Activated CD4-positive, alpha-beta T cell treated with anti-CD3 and anti-CD28 coated beads for 4 hours (primary cell): ENCODE measurements at places on chromosomes 4 and X.

GRCh38 chr4:83503974-83504373 lies 19.1 kb upstream of the ABRAXAS1 start:
- DNase-seq = peak; percentile 13

DNA sequence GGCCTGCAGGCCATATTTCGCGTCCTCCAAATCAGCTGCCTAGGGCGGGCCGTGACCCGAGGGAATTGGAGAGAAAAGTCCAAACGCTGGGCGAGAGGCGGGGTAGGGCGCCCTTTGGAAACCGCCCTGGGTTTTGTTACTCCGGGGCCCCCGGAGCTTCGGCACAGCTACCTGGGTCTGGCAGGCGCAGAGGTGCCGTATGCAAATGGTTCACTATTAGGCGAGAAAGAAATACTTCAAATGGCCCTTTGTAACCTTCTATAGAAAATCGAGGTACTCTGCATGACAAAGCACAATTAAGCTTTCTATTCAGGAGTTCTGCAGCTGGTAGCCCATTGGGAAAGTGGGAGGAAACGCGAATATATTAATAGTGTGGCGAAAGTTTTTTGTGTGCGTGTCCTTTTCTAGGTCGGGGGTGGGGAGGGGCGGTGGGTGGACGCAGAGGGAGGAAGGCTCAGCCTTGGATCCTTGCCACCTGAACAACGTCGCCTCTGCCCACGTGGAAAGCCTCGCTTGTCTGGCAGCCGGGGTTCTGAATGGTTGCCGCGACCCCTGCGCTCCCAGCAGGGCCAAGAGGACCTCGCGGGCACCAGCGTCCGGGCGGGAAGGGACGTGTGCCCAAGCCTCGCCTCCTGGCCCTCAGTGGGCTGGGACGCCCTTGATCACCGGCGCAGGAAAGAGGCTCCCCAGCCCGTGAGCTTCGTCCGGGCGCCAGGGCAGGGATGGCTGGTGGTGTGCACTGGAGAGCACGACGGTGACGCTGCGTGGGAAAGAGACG lies 9.5 kb downstream of the GSX2 start:
- DNase-seq = no peak

GRCh38 chrX:72271091-72271788 lies 5.8 kb downstream of the RPS4X start:
- no peak for DNase-seq

DNA sequence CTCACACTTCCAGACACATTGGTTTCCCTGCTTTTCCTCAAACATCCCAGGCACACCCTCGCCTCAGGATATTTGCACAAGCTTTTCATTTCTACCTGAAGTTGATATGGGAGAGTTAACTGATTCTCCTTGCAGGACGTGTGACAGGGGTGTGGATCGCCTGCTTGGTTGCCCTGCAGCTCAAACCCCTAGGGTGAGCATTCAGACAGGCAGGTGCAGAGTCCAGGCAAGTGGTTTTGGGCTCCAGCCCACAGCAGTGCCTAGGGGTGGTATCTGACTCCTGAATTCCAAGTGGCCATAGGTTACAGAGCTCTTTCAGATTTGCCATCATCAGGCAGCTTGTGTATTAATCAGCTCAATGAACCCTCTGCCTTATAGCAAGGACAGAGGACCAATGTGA lies 1104.2 kb upstream of the IGFBP7 start:
- DNase-seq = no peak

GRCh38 chr4:156390599-156391324 lies 437.1 kb upstream of the CTSO start:
- no peak for DNase-seq

- no peak for DNase-seq
These were observed 55.7 kb downstream of the PHOX2B start for GRCh38 chr4:41692717-41693345.

GRCh38 chr4:168637872-168638756 lies 141.3 kb downstream of the PALLD start:
- DNase-seq = no peak

GRCh38 chrX:84709987-84710386 lies 207.7 kb upstream of the HDX start:
- DNase-seq = no peak

- DNase-seq = no peak
These were observed 176.9 kb upstream of the PPP1R2C start for GRCh38 chrX:42954880-42955279.

DNA sequence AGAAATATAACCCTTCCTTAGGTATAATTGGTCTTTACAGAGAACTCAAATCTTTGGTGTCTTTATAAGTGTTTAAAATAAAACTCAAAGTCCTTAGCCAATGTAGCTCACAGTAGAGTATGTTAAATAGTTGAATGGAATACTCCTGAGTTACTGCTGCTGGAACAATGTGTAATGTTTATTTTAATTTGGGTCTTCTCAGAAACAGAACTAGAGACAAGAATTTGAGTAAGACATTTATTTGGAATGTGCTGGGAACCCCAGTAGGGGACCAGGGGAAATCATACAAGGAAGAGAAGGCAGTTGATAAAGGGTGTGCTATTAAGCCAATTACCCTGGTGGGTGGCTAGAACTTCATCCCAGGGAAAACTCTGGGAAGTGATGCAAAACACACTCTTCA lies 240.4 kb upstream of the LDB2 start:
- no peak for DNase-seq

DNA sequence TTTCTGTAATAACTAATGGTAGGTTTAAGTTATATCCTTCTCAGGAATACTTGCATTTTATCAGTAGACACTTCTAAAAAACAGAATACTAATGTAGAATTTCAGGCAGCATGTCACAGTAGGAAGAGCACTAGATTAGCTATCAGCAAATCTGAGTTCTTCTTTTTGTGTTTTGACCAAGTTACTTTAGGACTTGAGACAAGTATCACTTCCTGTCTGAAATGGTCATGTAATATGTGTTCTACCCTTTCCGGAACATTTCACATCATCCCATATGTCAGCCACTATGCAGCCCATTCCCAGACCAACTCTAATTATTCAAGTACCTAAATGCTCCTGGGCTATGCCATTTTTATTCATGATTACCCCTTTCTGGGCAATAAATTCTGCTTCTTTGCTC lies 401.8 kb upstream of the RPS6KA3 start:
- DNase-seq = no peak

GRCh38 chr4:10085386-10085785 lies 31.2 kb downstream of the WDR1 start:
- DNase-seq = no peak

GRCh38 chrX:104482757-104483156 lies 83.2 kb upstream of the IL1RAPL2 start:
- DNase-seq = no peak

DNA sequence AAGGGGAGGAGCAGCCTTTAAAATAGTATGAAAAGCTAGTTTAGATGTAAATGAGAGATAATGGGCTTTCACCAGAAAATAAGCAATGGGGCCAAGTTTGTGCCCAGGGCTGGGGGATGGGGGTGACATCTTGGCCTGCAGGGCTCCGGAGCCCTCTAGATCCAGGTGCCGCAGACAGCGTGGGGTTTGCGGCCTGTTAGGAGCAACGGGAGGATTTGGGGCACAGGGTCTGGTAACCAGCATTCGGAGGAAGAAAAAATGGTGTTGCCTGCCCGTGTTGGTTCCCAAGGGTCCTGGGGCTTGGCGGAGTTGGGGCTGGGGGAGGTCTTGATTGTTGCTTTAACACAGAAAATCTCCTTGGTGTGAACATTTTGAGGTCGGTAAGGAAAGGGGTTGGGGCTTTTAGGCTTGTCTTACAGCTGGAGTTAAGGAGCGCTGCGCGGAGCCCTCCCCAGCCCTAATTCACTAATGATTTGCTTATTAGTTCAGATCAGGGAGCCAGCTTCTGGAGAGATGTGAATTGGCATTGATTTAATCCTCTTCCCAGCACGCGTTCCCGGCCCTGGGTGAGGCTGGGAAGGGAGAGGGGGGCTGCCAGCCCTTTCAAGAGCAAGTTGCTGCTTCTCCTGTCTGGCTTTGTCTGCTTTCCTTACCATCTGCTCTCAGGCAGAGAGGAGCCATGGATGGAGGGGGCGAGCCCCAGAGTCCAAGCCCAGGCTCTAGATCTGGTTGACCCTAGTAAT lies 443.4 kb downstream of the BCOR start:
- no peak for DNase-seq

DNA sequence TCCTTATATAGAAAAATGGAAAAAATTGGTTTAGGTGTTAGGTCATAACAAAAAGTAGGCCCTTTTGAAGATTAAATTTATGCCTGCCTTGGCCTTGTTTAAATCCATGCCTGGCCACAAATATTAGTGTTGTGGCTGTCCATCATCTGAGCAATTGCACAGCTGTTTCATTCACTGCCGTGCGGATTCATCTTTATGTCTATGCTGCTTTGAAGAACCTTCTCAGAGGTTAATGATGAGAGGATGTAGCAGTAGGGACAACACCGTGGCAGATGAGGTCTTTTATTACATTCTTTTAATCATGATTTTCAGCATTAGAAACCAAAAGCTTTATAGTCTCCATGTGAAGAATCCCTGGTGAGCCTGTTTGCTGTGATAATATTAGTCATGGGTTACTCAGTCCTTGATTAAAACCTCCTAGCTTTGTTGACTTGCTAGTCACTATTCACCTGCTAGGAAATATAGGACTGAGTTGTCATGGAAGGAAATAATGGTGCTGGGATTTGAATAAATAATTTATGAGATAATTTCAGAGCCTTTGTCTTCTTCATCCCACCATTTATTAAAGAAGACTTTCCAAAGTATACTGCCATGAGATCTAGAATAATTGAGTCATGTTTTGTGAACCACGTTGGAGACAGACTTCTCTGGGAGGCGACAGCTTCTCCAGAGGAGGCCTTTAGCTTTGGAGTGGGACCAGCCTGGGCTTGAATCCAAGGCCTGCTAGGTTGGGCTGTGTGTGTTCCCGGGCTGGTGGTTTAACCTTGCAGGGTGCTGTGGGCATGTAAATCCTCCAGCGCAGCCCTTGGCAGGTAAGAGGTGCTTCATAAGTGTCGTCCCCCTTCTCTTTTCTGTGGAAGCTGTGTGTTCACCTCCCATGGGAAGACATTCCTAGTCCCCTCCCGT lies 53.5 kb downstream of the PTTG2 start:
- no peak for DNase-seq

DNA sequence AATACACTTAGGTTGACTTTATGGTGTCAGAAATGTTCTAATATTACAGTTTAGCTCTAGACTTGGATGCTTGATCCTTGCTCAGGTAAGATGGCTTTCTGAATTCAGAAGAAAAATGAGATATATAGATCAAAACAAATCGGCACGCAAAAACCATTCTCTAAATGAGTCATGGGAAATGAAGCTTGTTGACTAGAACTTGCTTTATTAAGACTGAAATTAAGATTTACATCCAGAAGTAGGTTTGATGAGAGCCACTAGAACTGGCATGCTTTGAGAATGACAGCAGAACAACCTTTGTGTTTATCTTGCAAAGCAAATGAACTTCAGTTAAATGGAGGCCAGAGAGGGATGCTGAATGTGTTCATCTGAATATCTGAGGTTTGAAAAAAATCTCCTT lies 304.9 kb upstream of the KLF3 start:
- no peak for DNase-seq

GRCh38 chr4:157115613-157116335 lies 39.8 kb downstream of the GLRB start:
- no peak for DNase-seq

GRCh38 chr4:73257651-73258435 lies 755 bp downstream of the ANKRD17 start:
- peak; percentile 37 for DNase-seq

GRCh38 chr4:145847764-145848163 lies 90.9 kb downstream of the ZNF827 start:
- no peak for DNase-seq

DNA sequence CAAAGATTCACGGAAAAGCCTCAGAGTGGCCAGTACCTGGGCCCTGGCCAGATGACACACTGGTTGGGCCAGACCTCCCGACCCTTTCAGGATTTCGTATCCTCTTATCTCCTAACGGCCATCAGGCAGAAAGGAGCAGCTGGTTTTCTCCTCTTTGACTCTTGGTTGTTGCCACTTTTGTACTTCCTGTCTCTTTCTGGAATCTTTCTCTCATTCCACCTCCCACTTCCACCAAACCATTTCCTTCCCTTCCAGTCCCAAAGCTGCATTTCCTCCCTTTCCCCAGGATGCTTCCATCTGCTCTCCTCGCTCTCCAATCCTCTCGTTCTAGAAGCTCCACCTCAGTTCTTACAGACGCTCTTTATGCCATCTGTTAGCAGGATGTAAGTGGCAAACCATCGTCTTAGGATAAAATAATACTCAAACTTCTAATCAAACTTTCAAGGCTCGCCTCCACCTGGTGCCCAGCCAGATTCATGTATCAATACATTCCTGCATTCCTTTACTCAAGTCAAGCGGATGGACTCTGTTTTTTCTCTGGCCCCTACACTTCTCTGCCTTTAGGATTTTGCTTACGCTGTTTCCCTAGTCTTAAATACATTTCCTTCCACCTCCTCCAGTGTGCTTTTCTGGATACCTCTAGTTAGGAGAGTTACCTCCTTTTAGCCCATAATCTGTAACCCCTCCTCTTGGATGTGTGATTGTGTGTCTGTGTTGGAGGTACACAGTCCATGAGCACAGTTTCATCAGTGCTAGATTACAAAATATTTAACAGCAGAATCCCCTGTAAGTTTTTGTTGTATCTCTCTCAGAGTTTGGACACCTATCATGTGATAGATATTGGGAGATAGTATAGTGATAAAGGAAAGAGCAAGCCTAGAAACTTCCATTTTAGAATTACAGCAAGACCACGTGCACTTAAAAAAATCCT lies 70.4 kb downstream of the LDB2 start:
- DNase-seq = no peak

- DNase-seq = no peak
These were observed 43.1 kb upstream of the SETD7 start for GRCh38 chr4:139599076-139599475.

GRCh38 chrX:103730796-103731493 lies 20.2 kb downstream of the TMEM31 start:
- DNase-seq = no peak

DNA sequence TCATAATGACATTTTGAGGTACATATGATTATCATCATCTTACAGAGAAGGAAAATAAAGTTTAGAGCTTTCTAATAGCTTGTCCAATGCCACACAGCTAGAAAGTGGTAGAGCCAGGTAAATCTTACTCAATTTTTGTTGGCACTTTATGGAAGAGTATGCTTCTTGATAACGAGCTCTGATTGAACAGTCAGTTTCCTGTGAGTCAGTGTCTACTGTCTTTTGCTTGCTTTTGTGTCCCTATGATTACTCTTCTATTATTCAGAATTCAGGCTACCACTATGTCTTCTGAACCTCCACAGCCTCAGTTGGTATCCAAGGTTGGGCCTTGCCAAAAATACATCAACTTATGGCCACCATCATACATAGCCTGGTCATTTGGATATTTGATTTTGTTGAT lies 2.6 kb downstream of the FAAH2 start:
- no peak for DNase-seq

DNA sequence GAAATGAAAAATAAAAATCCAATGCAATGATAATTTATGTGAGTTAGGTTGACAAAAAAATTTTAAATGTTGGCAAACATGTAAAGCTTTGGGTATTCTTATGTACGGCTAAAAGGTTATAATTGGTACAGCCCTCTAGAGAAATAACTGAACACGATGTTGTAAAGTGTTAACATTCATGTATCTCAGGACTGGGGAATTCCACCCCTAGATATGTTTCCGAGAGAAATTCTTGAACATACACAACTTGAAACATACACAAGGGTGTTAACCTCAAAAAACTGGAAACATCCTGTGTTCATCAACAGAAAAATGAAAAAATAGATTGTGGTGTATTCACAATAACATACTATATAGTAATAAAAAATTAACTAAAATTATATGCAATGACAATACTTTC lies 91.8 kb downstream of the CHM start:
- no peak for DNase-seq

GRCh38 chr4:54961357-54961975 lies 163.9 kb downstream of the KDR start:
- DNase-seq = no peak

GRCh38 chrX:30570505-30570904 lies 7.1 kb downstream of the TASL start:
- peak; percentile 3 for DNase-seq
